ENCODE measurements at places on chromosomes 7 and 10. TPM values are rescaled to one million over a fixed set of nuclear protein-coding genes. Genes with fewer than 3 reads are reported as not detected.

TFR2 gene
- 1.8 TPM for total RNA-seq

ITGA8 gene
- total RNA-seq, result not detected

GRCh38 chr10:79143879-79144278, 75.1 kb downstream of the ZMIZ1 start:
- DNase-seq, result no peak

DNA sequence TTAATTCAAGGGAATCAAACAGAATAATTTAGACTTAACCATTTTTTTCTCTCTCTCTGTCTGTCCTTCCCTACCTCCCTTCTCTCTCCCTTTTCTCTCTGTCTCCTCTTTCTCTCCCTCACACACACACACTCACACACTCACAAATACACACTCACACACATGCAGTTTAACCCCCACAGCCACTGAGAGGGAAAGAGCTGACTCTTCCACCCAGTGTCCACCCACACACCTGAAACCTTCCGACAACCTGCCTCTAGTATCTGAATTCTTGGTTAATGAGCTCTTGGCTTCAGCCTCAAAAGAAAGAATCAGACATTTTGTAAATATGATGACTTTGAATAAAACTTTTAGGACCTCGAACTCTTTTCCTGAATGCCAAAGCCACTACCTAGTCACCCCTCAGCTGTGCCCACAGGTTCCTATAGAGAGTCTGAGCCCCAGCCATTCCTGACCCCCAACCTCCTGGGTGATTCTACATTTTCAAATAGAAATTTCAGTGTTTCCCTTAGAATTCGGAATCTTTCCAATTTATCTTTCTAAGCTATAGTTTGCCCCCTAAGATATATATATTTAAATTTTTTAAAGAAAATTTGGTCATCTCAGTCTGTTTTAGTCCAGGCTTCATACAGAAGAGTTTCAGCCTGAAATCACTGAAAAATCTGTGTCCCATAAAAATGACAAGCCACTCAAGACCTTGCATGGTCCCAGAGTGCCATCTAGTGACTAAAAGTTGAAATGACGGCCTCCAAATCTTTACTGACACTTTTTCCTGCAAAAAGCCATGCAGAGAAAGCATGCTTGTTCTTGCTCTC, 202.8 kb downstream of the IPMK start:
- no peak for DNase-seq
